ENCODE measurements at places on chromosomes 3 and 15.

DNA sequence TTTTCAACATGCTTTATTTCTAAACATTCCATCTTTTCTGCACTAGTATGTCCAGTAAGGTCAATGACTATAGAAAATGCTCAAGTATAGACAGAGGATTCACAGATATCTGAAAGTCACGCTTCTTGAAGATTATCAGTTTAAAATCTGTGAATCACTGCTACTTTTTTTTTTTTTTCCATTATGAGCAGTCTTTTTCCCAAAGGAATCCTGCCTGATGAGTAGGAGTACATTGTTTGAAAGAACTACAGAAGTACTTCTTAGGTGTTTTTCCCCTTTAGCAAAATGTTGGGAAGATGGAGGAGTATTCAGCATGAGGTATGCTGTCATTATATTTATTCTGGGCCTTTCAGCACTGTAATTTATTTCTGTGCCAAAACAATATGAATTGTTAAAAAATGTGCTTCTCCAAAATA, 266.2 kb downstream of the NLGN1 start:
- DNase-seq: no peak

DNA sequence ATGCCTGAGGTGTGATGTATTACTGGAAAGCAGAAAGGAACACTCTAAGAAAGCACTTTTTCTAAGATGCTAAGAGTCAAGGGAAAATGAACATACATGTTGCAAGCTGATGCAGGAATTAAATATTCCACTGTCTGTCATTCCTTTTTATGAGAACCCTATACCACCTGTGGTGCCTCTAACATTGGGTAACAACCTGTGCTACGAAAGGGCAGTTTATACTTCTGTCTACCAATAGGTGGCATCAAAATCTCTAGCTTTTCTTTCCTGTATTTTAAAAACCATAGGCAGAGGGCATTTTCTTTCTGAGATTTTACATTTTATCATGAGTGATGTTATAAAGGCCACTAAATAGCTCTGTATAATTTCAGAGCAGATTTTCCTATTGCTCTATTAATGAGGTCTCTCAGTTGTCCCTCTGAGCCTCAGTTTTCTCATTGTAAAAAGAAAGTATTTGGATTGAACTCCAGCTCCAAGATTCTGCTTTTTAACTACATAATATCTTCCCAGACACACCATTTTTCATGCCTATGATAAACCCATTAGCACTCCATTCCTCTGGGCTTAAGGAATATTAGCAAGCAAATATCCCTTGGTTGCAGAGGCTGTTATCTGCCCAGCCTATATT, 3.5 kb upstream of the CPNE4 start:
- DNase-seq: no peak

- DNase-seq: no peak
Observed at GRCh38 chr15:76529911-76530310, 193.3 kb downstream of the ISL2 start.

GRCh38 chr3:11116336-11117059, 37.8 kb upstream of the HRH1 start:
- no peak for DNase-seq

DNA sequence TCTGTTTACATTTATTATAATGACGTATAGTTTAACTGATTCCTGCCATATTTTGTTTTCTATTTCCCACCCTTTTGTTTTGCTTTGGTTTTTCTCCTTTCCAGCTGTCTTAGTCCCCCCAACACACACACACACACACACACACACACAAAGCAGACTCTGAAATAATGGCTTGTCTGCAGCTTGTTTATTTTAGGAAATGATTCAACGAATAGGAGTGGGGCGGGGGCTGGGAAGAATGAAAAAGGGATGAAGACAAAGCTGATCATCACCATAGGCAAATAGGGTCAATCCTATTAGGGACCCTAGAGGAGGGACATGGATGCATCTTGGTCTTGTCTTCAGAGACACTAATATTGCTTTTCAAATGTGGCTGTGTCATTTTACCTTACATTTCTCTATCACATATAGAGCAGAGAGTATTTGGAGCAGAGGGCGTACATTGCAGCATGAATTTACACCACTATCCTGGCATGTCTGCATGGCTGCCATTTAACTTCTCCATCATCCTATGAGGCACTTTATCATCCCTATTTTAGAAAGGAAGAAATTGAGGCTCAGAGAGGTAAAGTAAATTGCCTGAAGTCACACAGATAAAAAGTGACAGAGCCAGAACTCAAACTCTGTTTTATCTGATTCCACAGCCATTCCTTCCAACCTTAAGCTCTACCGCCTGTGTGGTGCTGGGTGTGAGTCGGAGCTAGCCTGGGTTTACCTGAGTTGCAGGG, 147.2 kb upstream of the TPM1 start:
- no peak for DNase-seq

DNA sequence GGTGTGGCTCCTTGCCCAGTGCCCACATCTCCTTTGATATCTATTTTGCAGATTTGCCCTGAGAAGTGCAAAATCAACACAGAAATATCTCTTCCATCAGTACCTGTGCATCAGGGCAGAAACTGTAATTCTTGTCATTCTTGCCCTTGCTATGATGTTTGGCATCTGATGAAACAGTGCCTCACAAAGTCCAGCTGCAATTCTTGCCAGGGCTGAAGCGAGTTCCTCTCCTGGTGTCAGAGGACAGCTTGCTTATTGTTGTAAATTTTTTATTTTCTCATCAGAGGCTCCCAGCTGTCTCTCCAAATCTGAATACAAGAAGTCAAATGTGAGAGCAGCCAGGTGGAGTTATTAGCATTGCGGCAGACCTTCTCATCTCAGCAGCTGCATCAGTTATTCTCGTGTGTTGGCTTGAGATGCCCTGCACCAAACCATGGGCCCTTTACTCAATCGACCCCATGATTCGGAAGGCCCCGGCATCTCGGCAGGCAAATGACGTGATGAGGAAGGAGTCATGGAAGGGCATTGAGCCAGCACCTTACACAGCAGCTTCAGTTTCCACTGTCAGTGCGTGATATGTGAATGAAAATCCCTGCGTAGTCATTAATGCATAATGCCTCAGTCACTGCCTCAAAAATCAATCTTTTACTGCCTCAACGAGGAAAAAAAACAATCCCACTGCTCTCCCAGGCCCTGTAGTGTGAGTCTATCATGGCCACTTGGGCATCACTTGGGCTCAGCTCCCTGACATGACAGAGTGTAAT, 93.4 kb downstream of the CCNL1 start:
- DNase-seq: no peak

DNA sequence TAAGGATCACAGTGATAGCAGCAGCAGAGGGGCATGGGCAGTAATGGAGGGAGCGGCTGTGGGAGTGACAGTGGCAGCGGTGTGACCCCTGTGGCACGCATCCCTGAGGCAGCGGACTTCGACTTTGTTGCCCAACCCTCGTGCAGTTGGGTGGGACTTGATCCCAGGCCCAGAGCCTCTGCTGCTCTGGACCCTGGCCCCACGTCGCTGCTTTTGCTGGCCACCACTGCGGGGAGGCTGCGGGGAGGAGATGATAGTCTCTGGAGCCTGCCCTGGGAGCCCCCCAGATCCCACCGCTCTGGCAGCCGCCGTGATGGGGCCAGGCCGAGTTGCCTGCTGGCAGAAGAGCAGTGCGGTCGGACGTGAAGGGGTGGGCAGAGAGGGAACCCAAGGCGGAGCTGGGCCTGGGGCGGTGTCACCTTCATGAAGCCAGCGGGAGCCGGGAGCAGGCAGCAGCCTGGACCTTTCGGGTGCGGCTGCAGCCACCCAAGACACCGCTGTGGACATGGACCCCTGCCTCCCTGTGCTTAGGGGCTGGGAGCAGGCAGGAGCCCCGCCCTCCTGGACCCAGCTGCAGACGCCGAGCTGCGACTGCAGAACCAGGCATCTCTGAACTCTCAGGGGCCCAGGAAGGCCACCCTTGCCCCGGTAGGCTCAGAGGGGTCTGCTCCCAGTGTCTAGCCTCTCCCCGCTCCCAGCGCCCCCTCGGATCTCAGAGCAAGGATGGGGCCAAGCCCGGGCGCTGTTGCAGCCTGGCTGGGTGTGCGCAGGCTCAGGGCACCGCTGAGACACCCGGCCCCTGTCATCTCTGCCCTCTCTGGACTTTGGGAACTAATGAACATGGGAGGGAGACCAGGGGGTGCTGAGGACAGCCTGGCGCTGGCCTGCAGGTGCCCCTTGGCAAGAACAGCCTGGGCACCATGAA, 38.3 kb downstream of the COMMD2 start:
- peak; percentile 16 for DNase-seq

- DNase-seq: no peak
Observed at GRCh38 chr3:127823426-127823857, 1.1 kb upstream of the MGLL start.
